IMR-90 (cell line): ENCODE measurements at places on chromosomes 16 and 17. TPM values are rescaled to one million over a fixed set of nuclear protein-coding genes. Genes with fewer than 3 reads are reported as not detected.

- DNase-seq, result no peak
These were observed 234.6 kb downstream of the TMEM114 start for GRCh38 chr16:8355675-8356074.

DNA sequence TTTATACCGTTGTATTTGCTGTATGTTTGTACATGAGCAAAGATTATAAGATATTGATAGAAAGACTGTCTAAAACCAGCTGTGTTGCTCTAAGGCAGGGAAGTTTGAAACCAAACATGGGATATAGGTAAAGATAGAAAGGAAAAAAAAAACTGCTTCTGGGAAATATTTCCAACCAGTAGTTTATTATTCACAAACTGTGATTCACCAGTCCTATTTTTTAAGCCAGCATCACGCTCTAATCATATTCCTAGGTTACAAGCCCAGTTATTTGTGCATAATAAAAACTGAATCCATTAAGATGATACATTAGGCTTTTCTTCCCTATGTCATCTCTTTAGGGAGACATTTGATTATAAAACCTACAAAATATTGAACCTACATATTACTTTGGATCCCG lies 4.0 kb downstream of the ERN1 start:
- DNase-seq, result no peak

- peak; percentile 30 for DNase-seq
These were observed 1.2 kb upstream of the P2RX1 start for GRCh38 chr17:3917391-3917931.

DNA sequence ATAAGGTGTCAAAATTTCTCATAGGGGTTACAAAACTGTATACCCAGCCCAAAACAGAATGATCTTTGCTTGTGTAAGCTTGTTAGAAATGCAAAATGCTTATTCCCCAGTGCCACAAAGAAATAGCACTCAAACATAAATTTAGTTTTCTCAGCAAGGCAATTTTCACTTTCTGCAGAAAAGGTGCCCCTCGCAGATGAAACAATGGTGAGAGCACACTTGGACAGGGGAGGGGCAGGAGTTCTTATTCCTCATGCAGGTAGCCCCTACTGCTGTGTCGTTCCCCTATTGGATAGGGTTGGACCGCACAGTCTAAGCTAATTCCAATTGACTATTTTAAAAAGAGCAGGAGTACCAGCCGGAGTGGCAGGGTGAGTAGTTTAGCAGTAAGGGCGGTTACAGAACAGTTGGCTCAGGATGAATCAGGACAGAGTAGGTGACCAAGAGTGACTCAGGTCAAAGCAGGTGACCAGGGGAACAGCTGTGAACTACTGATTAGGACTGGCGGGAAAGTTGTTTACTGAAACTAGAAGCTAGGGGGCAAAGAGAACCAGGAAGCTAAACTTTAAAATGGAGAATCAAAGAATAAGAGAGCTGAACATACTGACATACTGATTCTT lies 5.5 kb upstream of the LDHD start:
- no peak for DNase-seq

DNA sequence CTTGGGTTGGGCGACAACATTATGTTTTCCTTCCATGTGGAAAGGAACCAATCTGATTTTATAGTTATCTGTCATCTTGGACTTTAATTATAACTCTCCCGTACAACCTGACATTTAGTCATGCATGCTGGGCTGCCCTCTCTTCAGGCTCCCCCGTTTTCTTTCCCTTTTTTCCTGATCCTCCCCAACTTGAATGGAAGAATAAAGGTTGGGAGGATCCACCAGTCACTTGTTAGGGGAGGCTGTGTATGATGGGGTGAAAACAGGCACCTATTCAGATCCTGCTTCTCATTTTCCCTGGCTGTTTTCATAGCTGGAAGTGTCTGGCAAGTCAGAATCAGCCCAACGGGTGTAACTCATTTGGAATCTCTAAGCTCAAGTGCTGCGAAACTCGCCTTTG lies 267.2 kb upstream of the SALL1 start:
- no peak for DNase-seq

DNA sequence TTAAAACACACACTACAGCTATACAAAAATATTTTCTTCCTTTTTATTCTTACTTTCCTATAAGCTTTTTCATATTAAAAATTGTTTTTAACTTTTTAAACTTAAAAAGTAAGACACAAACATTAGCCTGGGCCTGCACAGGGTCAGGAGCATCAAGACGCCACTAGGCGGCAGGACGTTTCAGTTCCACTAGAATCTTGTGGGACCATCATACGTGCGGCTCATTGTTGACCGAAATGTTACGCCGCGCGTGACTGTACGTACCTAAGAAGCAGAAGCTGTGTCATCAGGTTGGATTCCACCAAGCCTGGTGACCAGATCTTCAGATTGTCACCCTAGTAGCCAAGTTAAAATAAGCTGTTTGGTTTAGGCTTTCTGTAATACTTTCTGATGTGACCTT lies 47.1 kb downstream of the USP10 start:
- DNase-seq, result no peak

DNA sequence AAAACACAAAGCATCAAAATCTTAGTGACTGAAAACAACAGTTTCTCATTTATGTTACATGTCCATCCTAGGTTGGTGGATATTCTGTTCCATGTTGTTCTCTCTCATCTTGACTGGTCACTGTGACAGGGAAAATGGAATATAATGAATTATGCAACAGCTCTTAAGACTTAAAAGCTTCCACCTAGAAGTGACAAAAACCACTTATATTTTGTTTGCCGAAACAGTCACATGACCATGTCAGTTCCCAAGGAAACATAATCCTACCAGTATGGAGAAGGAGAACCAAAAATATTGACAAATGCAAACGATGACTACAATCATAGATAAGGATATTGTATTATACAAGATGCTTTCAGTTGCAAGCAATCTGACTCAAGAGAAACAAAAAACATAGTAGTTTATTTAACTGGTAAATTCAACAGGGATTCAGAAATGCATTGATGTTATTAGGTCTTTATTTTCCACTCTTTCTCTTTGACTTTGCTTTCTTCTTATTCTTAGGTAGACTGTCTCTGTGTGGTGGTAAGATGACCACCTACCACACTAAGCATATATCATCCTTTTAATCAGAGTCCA lies 103.8 kb downstream of the SSH2 start:
- no peak for DNase-seq

GRCh38 chr17:9529033-9529700 lies 46.5 kb downstream of the STX8 start:
- DNase-seq, result peak; percentile 56

- DNase-seq, result no peak
These were observed 510 bp upstream of the RAB40B start for GRCh38 chr17:82698974-82699442.

- DNase-seq, result peak; percentile 75
These were observed 5.4 kb downstream of the ABCC1 start for GRCh38 chr16:15954814-15955151.

- no peak for DNase-seq
These were observed 436.7 kb downstream of the MAF start for GRCh38 chr16:79163691-79164387.

- DNase-seq, result no peak
These were observed 10.3 kb upstream of the MRPL58 start for GRCh38 chr17:75001915-75002843.

DNA sequence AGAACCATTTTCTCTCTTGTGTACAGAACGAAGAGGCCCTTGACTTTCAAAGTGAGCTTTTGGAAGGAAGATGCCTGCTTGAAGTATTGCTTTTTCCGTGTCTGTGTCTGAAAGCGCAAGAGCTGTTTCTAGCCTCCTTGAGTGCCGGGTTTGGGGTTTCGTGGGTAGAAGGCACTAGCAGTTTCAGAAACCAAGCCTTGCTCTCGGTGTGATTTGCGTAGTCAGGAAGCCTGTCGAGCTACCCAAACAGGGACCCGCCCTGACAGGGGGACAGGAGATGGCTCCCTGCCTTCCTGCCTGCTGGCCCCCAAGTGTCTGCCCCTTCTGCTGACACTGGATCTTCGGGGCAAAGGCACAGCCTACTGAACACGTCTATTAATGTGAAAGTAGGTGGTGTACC lies 322.0 kb downstream of the MAF start:
- no peak for DNase-seq

DNA sequence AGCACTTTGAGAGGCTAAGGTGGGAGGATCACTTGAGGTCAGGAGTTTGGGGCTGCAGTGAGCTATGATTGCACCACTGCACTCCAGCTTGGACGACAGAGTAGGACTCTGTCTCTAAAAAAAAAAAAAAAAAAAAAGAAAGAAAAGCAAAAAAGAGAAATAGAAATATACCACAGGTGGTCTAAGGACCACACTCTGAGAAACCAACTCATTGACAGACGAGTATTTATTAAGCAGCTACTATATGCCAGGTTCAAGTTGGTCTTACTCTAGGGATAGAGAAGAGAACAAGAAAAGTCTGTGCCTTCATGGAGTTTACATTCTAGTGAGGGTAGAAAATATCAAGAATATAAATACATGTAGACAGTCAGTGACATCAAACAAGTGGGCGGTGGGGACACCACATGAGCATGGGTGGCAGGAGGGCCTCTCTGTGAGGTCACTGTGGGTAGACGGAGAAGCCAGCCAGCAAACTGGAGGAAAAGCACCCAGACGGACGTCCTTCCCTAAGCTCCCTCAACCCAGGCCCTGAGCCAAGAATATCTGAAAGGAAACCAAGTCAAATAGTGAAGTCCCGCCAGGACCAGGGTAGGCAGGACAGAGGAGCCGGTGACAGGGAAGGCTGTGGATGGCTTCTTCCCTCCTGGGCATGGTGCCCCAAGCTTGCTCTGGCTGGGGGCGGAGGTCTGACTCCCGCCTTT lies 4.7 kb downstream of the CDIPT start:
- DNase-seq, result no peak

GRCh38 chr17:78896091-78896833 lies 6.7 kb downstream of the CEP295NL start:
- no peak for DNase-seq

DNA sequence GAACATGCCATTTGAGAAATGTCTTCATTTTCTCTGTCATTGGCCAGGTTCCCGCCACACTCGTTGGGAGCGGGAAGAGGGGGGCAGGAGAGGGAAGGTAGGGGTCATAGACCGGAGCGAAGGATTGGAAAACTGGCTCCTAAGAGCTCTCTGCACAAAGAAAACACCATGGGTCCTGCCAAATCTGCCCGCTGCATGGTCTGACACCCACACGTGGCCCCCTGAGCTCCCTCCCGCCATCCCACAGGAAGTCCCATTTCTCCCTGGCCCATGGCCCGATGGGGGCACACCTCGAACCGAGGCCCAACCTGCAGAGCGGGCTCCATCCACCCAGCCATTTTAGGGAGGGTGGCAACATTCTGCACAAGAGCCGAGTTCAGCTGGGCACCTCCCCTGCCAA lies 159.6 kb downstream of the SALL1 start:
- DNase-seq, result no peak

GRCh38 chr17:65079489-65079900 lies 23.0 kb upstream of the GNA13 start:
- no peak for DNase-seq

- peak; percentile 41 for DNase-seq
These were observed 11.4 kb downstream of the CHST4 start for GRCh38 chr16:71537643-71538042.

DNA sequence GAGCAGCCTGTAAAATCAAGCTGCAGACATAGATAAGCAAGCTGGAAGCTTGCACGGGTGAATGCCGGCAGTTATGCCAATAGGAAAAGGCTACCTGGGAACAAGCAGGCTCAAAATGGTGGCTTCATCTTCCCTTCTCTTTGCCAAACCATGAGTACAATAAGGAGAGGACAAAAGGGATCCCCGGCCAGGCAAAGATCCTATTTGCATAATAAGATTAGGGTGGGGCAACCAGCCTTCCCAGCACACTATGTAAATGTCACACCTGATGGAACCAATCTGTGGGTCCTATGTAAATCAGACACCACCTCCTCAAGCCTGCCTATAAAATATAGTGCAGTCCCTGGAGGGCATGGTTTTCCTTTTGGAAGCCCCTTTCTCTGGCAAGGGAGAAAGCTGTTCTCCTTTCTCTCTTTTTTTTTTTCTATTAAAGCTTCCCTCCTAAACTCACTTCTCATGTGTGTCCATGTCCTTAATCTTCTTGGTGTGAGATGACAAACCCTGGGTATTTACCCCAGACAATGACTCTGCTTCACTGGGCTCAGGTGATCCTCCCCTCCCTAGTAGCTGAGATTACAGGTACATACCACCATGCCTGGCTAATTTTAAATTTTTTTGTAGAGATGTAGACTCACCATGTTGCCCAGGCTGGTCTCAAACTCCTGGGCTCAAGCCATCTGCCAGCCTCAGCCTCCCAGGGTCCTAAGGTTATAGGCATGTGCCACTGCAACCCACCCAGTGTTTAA lies 44.2 kb downstream of the PSMD12 start:
- no peak for DNase-seq

GRCh38 chr16:27408012-27408601 lies 6.1 kb downstream of the IL21R start:
- peak; percentile 65 for DNase-seq

- DNase-seq, result no peak
These were observed 22.7 kb downstream of the PIEZO1 start for GRCh38 chr16:88762258-88762870.

GRCh38 chr17:31559584-31560501 lies 168.4 kb downstream of the RAB11FIP4 start:
- no peak for DNase-seq

GRCh38 chr16:48539485-48540221 lies 70.3 kb downstream of the N4BP1 start:
- no peak for DNase-seq

GRCh38 chr16:20676268-20676825 lies 21.1 kb downstream of the ACSM1 start:
- no peak for DNase-seq

GRCh38 chr17:75490173-75490743 lies 25.1 kb downstream of the CASKIN2 start:
- no peak for DNase-seq

GRCh38 chr17:18009609-18010420 lies 29.2 kb downstream of the ATPAF2 start:
- DNase-seq, result no peak

GRCh38 chr17:42414704-42415409 lies 8.2 kb downstream of the CAVIN1 start:
- DNase-seq, result no peak

- peak; percentile 77 for DNase-seq
These were observed 15.0 kb downstream of the TMEM92 start for GRCh38 chr17:50289278-50289677.

- no peak for DNase-seq
These were observed 5.2 kb downstream of the HSD17B2 start for GRCh38 chr16:82040296-82040695.

- DNase-seq, result peak; percentile 1
These were observed 362.6 kb downstream of the CNTNAP4 start for GRCh38 chr16:76639685-76640289.

- no peak for DNase-seq
These were observed 78.9 kb upstream of the FBXO47 start for GRCh38 chr17:39045948-39046679.

GRCh38 chr16:84806256-84806889 lies 13.4 kb upstream of the CRISPLD2 start:
- DNase-seq, result peak; percentile 95

- no peak for DNase-seq
These were observed 24.0 kb upstream of the PHB1 start for GRCh38 chr17:49438436-49439278.

Gene ABCA6
- under 0.01 TPM in 2 replicates for total RNA-seq

Gene TEX14
- total RNA-seq, result not detected in 2 replicates

Gene DLX4
- total RNA-seq, result not detected in 2 replicates

Gene RNF222
- not detected in 2 replicates for total RNA-seq

Gene PLK1
- 19.4 and 20.0 TPM in 2 replicates for total RNA-seq

Gene ACSM2A
- not detected in 2 replicates for total RNA-seq

Gene SOST
- not detected in 2 replicates for total RNA-seq

Gene IL17C
- total RNA-seq, result not detected in 2 replicates

Gene MYH8
- total RNA-seq, result not detected in 2 replicates

Gene KATNIP
- 16.7 and 18.9 TPM in 2 replicates for total RNA-seq

Gene CNTROB
- total RNA-seq, result 12.5 and 12.7 TPM in 2 replicates

Gene MRPL12
- 17.2 and 17.5 TPM in 2 replicates for total RNA-seq

Gene GGNBP2
- total RNA-seq, result 40.7 and 44.2 TPM in 2 replicates

Gene TMEM204
- total RNA-seq, result 7.0 and 7.2 TPM in 2 replicates

Gene BAHCC1
- total RNA-seq, result 0.36 and 0.83 TPM in 2 replicates
